Camera-type eye (tissue), 1 donor: ENCODE measurements at places on chromosomes 2 and 18. TPM values are rescaled to one million over a fixed set of nuclear protein-coding genes. Genes with fewer than 3 reads are reported as not detected.

The PLGLB2 gene
- 4.6 TPM for total RNA-seq

The TEX44 gene
- total RNA-seq = not detected

The XDH gene
- total RNA-seq = 0.93 TPM

The ALPG gene
- total RNA-seq = not detected

The LHCGR gene
- 8.3 TPM for total RNA-seq

The PDCL3 gene
- 12.0 TPM for total RNA-seq

The PIEZO2 gene
- total RNA-seq = 78.8 TPM

The CHRNG gene
- 2.0 TPM for total RNA-seq

The DNAJC10 gene
- 80.4 TPM for total RNA-seq

The MERTK gene
- 12.6 TPM for total RNA-seq

The BOLL gene
- total RNA-seq = 0.27 TPM

The SEPTIN10 gene
- total RNA-seq = 83.8 TPM

The MAPK4 gene
- total RNA-seq = 16.1 TPM

The HES6 gene
- 59.3 TPM for total RNA-seq

The MAP3K19 gene
- total RNA-seq = 0.11 TPM

The GAL3ST2 gene
- 0.71 TPM for total RNA-seq

The RTTN gene
- 72.8 TPM for total RNA-seq

The HOXD3 gene
- total RNA-seq = 3.0 TPM

The KCNG2 gene
- total RNA-seq = 1.9 TPM

The C2orf15 gene
- total RNA-seq = 3.6 TPM

The HOXD13 gene
- total RNA-seq = not detected

The MFSD2B gene
- total RNA-seq = 0.60 TPM

The RBBP8 gene
- total RNA-seq = 24.2 TPM

The COL4A3 gene
- 15.6 TPM for total RNA-seq

The RGPD4 gene
- total RNA-seq = 2.2 TPM

The CCDC150 gene
- 5.6 TPM for total RNA-seq

The CYS1 gene
- 9.7 TPM for total RNA-seq

The YWHAQ gene
- total RNA-seq = 314 TPM

The NEURL3 gene
- total RNA-seq = 0.27 TPM

The PRKAG3 gene
- total RNA-seq = 1.5 TPM

The B4GALT6 gene
- 11.7 TPM for total RNA-seq

The SH3BP4 gene
- total RNA-seq = 40.6 TPM

The NGEF gene
- 10.0 TPM for total RNA-seq
